ENCODE measurements at places on chromosomes 3 and 15.

- no peak for DNase-seq
These were observed 514.4 kb upstream of the PROK2 start for GRCh38 chr3:72299321-72299802.

- no peak for DNase-seq
These were observed 553.7 kb downstream of the PDCD6IP start for GRCh38 chr3:34351882-34352777.

- no peak for DNase-seq
These were observed 198.6 kb upstream of the FEZF2 start for GRCh38 chr3:62571916-62572315.

GRCh38 chr3:124513610-124513997 is 216.6 kb upstream of the UMPS start:
- no peak for DNase-seq

DNA sequence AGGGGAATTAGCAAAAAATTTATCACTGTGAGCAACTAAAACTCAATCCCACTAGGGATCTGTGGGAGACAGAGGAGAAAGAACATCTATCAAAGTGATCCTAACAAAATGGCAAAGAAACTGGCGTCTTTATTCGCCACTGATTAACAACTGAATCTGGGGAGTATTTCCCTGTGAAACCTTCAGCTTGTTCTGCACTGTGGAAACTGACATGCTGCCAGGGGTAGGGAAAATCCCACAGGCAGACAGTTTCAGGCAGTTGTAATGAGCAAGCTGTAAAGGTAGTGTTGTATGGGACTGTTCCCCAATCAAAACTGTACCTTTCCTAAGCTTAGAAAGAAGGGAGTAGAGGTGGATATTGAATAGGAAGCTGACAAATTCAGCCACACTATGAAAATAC is 611.7 kb downstream of the VGLL3 start:
- DNase-seq = no peak

DNA sequence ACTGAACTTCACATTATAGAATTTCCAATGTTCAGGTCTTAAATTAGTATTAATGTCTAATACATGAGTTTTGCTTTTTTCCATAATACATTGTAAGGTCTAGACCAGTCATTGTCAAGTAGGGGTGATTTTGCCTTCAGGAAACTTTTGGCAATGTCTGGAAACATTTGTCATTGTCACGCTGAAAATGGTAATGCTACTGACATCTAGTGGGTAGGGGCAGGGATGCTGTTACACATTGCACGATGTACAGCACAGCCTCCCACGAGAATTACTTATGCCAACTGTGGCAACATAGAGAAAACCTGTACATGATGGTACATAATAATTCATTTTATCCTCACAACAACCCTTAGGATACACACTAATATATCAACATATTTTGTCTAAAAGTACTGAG is 384.1 kb downstream of the CADM2 start:
- peak; percentile 6 for DNase-seq

DNA sequence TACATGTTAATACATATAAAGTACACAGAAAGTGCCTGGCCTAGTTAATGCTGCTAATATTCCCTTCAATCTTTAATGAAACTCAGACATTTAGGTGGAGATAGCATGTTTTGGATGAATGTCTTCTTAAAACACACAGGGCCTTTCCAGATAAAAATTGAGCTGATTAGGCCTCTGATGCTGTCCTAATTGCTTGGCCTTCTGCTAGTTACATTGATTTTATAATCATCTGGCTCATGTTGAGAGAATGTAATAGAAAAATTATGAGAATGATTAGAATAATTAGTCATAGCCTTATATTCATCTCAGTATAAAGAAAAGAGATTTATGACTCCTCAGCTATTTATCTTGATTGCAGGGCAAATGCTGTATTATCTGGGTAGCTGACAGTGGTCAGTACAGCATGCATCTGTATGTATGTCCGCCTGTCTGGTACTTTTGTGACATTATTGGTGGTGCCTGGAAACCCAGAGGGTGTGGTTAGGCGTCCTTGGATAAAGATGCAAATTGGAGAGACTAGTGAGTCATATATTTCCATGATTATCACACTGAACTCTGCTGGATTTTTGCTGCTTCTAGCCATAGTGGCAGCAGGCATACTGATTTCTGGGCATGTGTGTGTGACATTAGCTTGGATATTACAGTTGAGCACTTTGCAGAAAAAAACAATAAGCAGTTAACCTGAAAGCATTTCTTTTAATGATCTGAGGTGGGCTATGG is 120.8 kb downstream of the FEZF2 start:
- DNase-seq = no peak

DNA sequence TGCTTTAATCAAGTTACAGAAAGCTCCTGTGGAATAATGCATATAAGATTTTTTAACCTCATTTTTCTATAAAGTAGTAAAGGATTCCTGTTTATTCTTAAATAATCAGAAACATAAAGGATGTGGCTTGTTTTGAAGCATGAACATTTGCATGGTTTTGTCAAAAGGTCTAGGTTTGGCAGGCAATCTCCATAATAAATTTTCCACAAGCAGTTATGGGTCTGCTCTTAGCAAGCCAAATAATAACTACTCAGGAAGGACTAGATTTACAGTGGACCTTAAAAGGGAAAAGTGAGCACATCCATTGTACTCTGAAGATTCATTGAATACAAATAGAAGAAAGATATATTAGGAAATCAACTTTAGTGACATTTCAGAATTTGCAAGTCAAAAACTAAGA is 407.3 kb upstream of the CBLB start:
- no peak for DNase-seq

- no peak for DNase-seq
These were observed 1.8 kb downstream of the TWF2 start for GRCh38 chr3:52237006-52237656.

- DNase-seq = peak; percentile 100
These were observed 99.7 kb upstream of the LIPC start for GRCh38 chr15:58331913-58332675.

GRCh38 chr3:14725564-14726440 is 50.9 kb downstream of the C3orf20 start:
- DNase-seq = no peak

DNA sequence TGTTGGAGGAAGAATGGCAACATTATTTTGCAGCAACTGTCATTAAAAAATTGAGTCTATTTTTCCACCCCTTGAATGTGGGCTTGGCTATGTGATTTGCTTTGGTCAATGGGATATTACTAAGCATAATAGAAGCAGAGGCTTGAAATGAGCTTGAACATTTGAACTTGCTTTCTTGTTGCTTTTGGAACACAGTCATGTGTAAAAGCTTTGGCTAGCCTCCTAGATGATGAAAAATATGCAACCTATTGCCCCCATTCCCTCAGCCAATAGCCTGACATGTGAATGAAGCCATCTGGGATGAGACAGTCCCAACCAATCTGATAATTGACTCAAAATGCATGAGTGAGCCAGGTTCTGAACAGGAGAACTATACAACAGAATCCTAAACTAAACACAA is 78.4 kb downstream of the PLSCR2 start:
- DNase-seq = no peak

- DNase-seq = no peak
These were observed 153.1 kb downstream of the PGPEP1L start for GRCh38 chr15:98854496-98854895.

- DNase-seq = no peak
These were observed 151.1 kb upstream of the ARHGEF26 start for GRCh38 chr3:153970047-153970446.

DNA sequence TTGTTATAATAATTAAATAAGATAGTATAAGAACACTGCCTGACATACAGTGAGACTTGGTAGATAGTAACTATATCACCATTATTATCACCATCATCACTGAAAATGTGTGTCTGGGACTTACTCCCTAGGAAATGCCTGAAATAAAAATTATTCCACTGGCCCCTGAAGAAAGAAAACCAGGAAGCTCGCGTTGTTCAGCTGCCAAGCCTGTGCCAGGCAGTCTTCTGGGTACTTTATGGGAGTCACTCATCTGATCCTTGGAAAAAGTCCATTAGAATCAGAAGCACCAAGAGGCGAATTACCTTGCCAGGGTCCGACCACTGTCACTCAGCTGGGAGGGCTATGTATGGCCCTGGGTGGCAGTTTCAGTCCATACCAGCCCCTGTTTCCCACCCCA is 220.3 kb upstream of the TPM1 start:
- DNase-seq = no peak

DNA sequence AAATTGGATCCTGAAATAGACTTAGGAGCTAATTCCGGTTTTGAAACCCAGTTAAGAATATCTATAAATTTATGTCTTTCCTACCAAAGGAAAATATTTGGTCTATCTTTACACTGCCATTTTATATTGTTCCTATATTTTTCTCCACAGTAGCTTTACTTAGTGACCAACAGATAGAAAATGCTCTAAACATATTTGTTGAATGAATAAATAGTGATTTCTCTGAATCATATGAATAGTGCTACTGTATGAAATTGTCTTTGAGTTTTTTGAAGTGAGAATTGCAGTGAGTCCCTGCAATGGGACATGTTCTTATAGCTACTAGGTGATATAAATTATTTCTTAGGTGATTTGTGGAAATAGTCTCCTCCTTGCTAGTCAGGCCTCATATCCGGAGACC is 18.5 kb upstream of the EID1 start:
- DNase-seq = no peak

- DNase-seq = no peak
These were observed 220.7 kb downstream of the MEX3B start for GRCh38 chr15:81825136-81825535.

GRCh38 chr15:98599909-98600691 is 48.2 kb upstream of the IGF1R start:
- peak; percentile 62 for DNase-seq

DNA sequence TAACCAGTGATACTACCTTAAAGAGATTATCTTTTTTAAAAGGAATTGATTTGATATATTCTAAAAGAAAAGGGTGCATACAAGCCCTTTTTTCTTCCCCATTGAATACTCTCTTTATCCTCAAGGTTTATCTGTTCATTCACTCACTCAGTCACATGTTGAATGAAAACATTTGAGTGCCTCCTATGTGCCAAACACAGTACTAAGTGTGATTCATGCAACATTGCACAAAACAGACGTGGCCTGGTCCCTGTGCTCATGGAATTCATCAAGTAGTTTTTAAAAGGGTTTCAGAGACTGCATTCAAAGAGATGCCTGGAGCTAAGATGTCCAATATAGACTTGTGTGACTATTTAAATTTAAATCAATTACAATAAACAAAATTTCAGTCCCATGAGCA is 462.2 kb upstream of the MDFIC2 start:
- peak; percentile 54 for DNase-seq

GRCh38 chr3:104635872-104636580 is 730.7 kb upstream of the ALCAM start:
- DNase-seq = no peak

- no peak for DNase-seq
These were observed 65.4 kb downstream of the SSR3 start for GRCh38 chr3:156489462-156489911.

GRCh38 chr3:101123081-101123480 is 129.9 kb upstream of the ABI3BP start:
- no peak for DNase-seq

DNA sequence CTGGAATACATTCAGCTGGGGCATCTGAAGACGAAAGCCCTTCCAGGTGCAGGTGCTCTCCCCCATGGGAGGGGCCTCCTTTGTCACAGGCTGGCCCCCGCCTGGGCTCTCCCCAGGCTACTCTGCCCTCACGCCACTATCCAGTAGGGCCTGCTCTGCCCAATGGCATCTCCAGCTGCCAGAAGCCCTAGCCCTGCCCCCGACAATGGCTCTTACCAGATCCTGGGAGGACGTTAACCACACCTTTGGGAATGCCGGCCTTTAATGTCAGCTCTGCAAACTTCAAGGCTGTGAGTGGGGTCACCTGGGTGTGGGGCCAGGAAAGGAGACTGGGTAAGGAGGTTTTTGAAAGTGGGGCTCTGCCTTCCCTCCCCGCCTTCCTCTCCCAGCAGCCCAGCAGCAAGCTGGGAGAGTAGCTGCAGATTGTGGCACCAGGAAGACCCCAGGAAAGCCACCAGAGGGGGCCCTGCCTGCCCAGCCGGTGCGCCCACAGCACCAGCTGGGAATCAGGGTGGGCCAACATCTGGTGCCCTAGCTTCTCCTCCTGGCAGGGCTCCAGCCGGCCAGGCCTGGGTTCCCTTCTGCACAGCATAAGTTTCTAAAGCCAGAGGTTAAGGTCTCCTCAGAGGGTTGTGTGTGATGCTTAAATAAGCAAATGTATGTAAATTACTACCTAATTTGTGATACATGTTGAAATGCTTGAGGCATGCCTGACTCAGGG is 40.4 kb upstream of the SLC41A3 start:
- no peak for DNase-seq

DNA sequence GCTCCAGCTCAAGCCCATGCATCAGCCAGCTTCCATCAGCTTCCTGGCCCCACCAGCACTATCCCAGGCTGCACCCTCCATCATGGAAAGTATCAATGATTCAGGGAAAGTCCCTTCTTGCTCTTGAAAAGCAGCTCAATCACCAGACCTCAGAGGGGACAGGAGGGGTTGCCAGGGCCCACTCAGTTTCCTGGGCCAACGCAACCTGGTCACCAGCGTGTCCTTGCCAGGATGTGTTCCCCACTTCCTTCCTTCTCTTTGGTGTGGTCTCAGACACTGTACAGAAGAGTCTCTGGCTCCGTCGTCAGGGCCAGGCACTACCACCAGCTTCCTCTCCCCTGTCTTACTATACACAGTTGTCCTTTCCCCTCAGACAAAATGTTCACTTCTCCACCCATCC is 3.0 kb downstream of the HDC start:
- DNase-seq = no peak

DNA sequence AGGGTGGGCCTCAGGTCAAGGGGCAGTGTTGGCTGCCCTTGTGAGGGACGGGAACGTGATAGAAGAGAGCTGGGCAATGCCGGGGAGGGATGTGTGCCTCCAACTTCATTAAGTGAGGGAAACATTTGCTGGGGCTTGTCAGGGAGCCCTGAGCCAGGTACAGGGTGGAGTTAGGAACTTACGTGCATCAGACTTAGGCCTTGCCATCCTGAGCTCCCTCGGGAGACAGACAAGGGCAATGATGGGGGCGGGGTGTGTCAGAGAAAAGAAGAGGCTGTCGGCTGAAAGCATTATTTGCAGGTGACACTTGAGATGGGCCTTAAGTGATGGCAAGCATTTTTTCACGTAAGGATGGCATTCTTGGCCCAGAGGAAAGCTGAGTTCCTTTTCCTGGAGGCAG is 1.6 kb downstream of the FAM131A start:
- no peak for DNase-seq

GRCh38 chr3:13671482-13672233 is 122.7 kb downstream of the FBLN2 start:
- DNase-seq = no peak

- no peak for DNase-seq
These were observed 112.2 kb upstream of the SLC6A11 start for GRCh38 chr3:10703875-10704274.

GRCh38 chr3:51670823-51671733 is at the start of gene TEX264:
TSS of gene TEX264 (plus strand) at chr3:51671252. CDS start at chr3:51674305, 3,053 bp downstream.
- DNase-seq = peak; percentile 70

DNA sequence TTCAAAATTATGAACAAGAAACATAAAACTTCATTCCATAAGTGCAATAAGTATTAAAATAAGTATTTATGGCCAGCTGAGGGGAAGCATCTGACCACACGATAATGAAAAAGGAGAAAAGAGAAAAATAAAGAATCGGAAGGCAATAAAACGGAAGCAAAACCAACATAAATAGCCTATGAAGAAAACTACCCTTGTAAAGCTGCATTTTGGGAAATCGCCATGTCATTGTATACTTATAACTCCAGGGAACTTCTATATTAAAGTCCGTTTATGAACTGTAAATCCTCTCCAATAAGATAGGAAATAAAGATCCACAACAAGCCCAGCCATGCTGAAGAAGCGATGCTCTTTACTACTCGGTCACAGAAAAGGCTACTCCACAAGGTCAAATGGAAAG is 47.7 kb downstream of the MORC1 start:
- no peak for DNase-seq

- no peak for DNase-seq
These were observed 21.6 kb downstream of the B4GALT4 start for GRCh38 chr3:119219069-119219468.
